HFF-Myc (cell line): ENCODE measurements at places on chromosomes 5 and 9.

- DNase-seq: no peak
Observed at GRCh38 chr5:65043843-65044359, 275.2 kb downstream of the CWC27 start.

DNA sequence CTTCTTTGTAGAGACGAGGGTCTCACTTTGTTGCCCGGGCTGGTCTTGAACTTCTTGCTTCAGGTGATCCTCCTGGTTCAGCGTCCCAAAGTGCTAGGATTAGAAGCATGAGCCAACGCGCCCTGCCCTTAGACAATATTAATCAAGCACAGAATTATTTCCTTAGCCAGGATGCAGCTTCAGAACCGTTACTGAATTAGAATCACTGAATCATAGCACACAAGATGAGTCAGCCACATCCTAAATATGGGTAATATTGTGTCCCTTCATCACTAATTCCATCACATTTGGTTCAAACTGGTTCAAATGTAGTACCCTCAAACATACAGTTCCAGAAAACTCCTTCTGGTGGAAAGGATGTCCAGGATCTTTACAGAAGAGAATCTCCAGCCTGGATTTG lies 82.7 kb downstream of the BNC2 start:
- DNase-seq: no peak

DNA sequence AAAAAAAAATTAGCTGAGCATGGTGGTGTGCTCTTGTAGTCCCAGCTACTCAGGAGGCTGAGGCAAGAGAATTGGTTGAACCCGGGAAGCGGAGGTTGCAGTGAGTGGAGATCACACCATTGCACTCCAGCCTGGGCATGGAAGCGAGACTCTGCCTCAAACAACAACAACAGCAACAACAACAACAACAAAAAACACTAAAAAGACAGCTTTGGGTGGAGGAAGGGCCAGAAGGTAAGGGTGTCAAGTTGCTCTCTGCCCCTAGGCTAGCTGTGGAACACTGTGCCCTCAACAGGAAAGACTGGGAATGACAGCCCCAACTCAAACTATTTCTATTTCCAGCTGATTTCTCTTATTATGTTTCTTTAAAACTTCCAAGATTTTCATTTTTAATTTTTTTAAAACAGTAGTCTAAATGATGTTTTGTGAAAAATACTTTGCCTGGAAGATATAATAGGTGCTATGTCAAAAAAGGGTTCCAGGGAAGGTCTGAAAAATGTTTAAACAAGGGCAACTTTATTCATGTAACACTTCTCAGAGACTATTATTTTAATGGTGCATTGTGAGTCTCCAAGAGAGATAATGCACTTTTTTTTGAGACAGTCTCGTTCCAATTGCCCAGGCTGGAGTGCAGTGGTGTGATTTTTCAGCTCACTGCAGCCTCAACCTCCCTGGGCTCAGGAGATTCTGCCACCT lies 29.9 kb downstream of the CLINT1 start:
- DNase-seq: no peak

- DNase-seq: no peak
Observed at GRCh38 chr5:67414712-67415111, 218.1 kb upstream of the CD180 start.

DNA sequence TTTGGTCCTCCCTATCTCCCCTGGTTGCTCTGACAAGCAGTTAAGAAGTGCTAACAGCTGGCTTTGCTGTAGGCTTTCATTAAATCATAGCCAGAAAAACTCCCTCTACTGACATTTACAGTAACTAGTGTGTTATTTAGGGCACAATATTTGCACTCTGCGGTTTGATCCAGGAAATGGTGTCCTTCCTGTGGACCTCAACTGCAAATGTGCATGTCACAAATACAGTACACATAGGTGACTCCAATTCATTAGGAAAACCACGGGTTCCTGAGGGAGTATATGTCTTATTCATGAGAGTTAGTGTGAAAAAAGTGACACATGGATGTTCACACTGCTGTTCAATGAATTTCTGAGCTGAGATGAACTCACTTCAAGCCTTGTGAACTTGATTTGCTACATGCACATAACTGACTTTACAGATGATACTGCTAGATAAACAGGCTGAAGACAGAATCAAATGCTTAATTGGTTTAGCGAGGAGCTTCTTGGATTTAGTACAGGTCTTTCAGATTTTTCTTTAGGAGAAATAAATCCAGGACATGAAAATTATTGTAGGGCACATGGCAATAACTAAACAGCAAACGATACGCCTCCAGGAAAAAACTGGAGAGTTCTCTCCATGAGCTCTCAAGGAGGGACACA lies 281.5 kb downstream of the EFNA5 start:
- DNase-seq: peak; percentile 45

GRCh38 chr5:88396751-88397281 lies 128.2 kb upstream of the TMEM161B start:
- DNase-seq: no peak

DNA sequence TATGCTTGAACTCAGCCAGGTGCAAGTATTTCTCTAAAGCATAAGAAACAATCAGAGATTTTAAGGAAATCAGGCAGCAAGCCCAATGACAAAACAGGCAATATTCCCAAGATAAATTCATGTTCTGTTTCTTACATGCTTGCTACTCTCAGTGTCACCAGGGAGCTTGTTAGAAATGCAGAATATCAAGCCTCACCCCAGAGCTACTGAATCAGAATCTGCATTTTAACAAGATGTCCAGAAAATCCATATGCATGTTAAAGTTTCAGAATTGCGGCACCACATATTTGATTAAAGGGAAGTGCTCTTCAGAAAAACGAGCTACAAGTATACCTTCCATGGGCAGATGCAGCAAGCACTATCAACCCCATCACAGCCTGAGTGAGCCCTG lies 54.4 kb downstream of the MFAP3 start:
- DNase-seq: no peak

GRCh38 chr9:92140074-92140753 lies 25.0 kb upstream of the SPTLC1 start:
- DNase-seq: no peak

- peak; percentile 30 for DNase-seq
Observed at GRCh38 chr5:134626369-134627014, 6.1 kb downstream of the SAR1B start.

- DNase-seq: no peak
Observed at GRCh38 chr5:10946050-10946449, 185.0 kb upstream of the DAP start.

DNA sequence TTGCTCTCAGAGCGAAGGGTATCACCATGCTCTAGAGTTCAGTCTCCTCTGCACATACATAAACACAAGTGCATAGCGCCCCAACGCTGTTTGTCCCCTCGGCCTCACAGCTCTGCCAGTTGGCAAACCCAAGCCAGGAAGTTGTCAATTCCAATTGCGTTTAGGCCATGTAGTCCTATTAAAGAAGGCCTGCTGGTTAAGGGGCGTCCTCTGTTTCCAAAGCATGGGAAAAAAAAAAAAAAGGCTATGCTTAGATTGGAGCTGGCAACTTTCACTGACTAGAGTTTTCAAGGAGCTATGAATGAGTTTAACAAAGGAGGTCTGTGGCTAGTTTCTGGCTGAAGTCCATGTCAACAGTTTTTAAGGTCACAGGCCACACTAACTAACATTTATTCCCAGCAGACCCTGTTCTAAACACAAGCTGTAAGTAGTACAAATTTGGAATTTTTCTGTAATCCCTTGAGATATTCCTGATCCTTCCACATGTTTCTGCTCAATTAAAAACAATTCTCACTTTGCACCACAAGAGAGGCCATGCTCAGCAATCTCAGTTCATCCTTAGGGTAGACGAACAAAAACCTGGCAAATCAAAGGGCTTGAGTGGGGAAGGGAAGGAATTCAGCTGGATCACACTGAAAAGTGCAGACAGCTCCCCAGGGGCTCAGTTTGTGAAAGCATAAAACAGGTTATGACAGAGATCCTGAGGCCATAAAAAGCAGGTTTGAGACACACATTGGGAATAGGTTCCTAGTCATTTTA lies 187.7 kb downstream of the DENND1A start:
- no peak for DNase-seq

DNA sequence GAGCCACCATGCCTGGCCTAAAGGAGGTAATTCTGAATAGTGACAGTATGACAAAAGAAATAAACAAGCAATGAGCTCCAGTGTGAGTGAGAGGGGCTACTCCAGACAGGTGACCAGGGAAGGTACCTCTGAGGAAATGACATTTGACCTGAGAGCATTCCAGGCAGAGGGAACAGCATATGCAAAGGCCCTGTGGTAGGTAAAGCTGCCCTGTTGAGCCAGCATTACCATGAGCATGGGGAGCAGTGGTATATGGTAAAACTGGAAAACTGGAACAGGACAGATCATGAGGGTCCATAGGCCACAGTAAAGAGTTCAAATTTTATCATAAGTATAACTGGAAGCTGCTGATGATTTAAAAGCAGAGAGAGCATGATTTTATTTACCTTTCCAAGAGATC lies 6.0 kb upstream of the SFXN1 start:
- no peak for DNase-seq

GRCh38 chr9:8232726-8233125 lies 433.1 kb upstream of the DMAC1 start:
- no peak for DNase-seq

- DNase-seq: no peak
Observed at GRCh38 chr9:11190719-11191118, 577.9 kb upstream of the PTPRD start.

DNA sequence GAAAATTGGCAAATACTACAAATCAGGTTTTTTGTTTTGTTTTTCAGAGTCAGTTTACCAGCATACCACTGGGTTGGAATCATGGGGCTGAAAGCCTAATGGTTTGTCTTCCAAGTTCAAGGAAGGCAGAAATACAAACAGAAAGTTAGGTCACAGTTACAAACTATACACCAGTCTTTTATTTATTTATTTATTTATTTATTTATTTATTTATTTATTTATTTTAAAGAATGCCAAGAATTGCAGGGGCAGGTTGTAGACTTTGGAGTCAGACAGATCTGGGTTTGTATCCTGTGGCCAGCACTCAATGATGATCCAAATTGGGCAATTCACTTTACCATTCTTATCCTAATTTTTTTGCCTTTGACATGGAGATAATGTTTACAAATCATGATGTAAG lies 353.9 kb downstream of the ASTN2 start:
- DNase-seq: no peak

DNA sequence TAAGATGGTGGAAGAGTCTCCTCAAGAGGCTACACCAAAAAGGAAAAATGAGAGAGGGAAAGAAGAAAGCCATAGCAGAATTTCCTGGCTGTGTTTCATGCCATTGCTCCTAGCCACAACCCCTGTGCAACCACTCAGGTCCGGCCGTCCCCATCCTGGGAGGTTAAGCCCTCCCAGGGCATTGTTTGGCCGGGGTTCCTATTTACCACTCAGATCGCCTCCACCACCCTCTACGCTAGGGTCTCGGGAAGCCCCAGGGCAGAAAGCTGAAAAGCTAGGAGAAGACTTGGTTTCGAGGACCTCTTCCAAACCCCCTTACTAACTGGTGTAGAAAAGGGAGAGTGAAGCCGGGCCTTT lies 715 bp downstream of the RC3H2 start:
- no peak for DNase-seq

GRCh38 chr5:65059681-65060598 lies 291.2 kb downstream of the CWC27 start:
- no peak for DNase-seq

GRCh38 chr9:98342820-98343210 lies 87.4 kb upstream of the TBC1D2 start:
- DNase-seq: no peak

- no peak for DNase-seq
Observed at GRCh38 chr5:145752534-145752933, 82.6 kb downstream of the PRELID2 start.

DNA sequence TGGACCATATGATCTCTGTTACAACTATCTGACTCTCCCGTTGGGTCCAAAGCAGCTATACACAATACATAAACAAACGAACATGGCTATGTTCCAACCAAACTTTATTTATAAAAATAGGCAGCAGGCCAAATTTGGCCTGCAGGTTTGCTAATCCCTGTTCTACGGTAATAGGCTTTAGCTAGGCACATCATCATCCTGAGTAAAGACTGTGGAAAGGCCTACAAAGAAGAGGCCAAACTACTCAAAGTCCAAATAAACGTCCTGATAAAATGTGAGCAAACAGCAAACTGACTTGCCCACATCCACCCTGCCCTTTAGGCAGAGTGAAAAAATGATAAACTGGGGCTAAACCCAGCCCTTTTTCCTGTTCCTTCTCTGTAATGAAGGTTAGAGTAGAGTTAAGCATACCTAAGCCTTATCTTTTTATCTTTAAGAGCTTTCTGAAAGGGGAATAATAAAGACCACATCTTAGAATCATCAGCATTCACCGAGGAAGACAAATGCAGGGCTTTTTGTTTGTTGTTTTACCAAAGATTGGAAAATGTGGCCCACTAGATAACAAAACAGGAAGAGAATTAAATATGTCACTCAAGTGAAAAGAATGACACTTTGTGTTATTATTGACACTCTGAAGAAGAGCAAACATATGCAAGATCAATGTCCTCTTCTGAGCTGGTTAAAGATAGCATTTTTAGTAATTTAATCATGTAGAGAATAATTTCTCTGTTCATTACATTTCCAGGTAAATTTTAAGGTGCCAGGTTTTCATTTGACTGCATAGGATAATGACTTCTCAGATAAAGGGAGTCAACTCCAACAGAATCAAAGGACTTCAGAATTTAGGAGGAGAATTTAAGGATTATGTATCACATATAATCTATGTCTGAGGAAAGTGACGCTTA lies 160.0 kb upstream of the GNA14 start:
- no peak for DNase-seq

- DNase-seq: no peak
Observed at GRCh38 chr5:127870914-127871313, 167.7 kb downstream of the CCDC192 start.

DNA sequence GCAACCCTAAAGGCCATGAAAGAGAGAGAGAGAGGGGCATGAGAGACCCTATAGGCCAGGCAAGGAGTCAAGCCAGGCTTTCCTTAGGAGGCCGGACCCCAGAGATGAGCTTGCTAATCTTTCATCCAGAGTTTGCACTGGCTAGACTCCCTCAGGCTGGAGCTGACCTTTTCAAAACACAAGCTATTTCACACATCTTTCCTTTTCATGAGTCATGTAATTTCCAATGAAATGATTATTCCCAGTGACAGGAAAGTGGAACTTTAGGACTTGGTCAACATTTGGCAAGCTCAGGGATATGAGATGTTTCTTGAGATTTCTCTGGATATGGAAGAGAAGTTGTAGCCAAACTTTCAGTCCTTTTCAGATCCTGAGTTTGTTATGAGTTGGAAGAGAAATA lies 117.7 kb downstream of the TARS1 start:
- DNase-seq: no peak

DNA sequence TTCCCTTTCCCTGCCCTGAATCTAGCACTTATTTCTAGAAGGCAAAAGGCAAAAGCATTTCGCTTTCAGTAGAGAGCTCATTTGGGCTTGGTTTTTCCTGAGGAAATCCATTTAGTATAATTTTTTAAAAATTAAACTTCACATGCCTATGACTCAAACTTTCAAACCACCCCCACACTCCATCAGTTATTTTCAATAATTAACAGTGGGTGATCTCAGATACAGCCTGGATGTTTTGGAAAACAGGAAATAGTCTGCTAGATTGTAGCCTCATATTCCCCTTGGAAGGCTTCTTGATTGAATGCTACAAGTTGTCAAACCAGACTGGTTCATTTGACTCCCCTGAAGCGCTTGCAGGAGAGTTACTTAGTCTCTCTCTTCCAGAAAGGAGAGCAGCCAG lies 40.6 kb downstream of the SEMA5A start:
- DNase-seq: no peak

GRCh38 chr9:116654059-116654355 lies 33.1 kb upstream of the TRIM32 start:
- DNase-seq: no peak

GRCh38 chr5:96909003-96909402 lies 26.9 kb upstream of the LNPEP start:
- DNase-seq: no peak

GRCh38 chr5:126516133-126516532 lies 78.9 kb downstream of the ALDH7A1 start:
- DNase-seq: no peak
